ENCODE measurements at places on chromosomes 7 and 10. TPM values are rescaled to one million over a fixed set of nuclear protein-coding genes. Genes with fewer than 3 reads are reported as not detected.

DNA sequence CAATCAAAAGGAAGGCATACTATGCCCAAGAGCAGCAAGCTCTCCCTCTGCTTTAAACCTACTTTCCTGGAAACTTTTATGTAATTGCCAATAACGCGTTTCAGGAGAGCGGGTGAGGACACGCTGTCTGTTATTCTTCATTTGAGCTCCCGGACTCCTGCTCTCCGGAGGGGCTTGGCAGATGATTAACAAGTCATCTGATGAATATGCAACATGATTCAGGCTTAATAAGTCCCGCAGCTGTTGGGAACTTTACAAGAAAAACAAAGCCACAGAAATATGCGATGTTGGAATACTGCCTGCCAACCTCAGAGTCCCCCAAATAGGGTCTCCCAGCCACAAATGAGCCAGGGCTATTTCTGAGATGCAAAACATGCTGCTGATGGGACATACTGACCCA, 348.0 kb downstream of the GPAM start:
- H3K4me1 ChIP-seq: no peaks in the 10 kb centered on the region
- no peak overlapping the region for H3K27ac ChIP-seq
- DNase-seq: no peak
- no peaks in the 10 kb centered on the region for H3K27me3 ChIP-seq

The ARHGEF5 gene
- 67.1 TPM for total RNA-seq

The WDR86 gene
- total RNA-seq: not detected

DNA sequence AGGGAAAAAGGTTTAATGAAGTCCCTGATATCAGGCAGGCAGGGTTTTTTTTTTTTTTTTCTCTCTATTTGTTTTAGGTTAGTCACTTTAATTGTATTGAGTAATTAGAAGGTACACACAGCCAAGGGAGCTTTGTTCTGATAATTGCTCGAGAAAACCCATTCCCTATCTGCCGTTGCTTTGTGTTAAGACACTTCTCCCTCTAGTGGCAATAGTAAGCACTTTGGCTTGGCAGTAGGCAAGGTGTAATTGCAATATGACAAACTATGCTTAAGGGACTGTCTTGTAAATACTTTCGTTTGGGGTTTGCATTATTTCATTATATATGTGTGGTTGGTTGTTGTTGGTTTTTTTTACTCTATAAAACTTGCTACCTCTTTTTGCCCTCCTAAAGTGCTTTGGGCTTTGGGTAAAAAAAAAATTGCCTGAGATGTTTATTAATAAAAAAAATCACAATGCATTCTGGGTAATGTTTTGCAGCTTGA, 113.4 kb downstream of the BTRC start:
- no peaks in the 10 kb centered on the region for H3K4me1 ChIP-seq
- H3K4me3 ChIP-seq: no peak overlapping the region
- H3K36me3 ChIP-seq: no peaks in the 10 kb centered on the region
- no peak overlapping the region for H3K27ac ChIP-seq

The SMO gene
- 3.6 TPM for total RNA-seq

DNA sequence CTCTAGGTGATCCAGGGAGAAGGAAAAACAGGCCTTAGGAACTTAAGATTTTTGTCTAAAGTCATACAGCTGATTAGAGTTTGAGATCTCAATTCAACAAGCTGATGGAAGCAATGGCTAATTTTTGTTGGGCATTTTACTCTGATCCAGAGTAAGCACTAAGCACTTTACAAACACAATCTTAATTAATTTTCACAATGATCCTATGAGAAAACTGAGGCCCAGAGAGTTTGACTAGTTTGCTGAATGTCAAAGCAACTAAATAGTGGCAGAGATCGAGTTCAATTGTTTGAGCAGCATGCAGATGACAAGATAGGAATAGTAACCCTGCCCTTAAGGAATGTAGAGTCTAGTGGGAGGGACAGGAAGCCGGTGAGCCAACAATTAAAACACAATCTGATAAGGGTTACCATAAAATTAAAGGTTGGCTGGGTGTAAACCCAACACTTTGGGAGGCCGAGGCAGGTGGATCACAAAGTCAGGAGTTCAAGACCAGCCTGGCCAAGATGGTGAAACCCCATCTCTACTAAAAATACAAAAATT, 13.5 kb upstream of the RPEL1 start:
- H3K27ac ChIP-seq: peak overlapping the region; percentile 29
- no peak for DNase-seq
- H3K27me3 ChIP-seq: no peaks in the 10 kb centered on the region
- H3K4me3 ChIP-seq: no peak overlapping the region

DNA sequence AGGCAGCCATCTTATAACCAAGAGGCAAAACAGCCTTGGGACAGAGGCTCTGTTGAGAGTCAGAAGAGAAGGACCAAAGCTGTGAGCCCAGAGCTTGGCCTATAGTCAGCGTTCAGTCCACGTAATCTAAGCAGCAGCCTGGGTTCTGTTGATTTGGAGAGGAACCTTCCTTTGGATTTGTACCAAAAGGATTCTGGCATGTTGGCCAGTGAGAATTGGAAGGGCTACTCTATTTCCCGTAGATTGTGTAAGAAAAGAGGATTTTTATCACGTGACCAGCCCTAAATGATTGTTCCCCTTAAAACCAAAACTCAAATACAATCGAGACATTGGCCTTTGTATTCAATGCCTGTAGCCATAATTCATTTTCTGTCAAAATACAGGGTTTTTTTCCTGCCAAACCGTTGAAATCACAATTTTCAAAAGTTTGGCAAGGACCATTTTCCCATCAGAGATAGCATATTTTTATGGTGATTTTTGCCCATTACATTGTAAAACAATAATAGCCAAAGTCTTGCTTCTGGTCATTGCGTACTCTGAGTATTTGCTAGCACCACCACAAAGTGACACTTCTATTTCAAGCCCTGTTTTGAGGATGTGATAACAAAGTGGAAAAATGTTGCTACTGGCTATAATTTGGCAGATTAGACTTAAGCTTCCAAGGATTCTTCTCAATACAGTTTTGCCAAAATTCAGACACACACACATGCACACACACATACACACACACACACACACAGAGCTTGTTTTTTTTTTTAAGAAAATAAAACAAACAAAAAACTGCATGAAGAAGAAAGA, 23.1 kb upstream of the BMPER start:
- no peaks in the 10 kb centered on the region for H3K36me3 ChIP-seq
- peak; percentile 26 for DNase-seq
- H3K4me1 ChIP-seq: no peaks in the 10 kb centered on the region
- no peaks in the 10 kb centered on the region for H3K27me3 ChIP-seq
- no peak overlapping the region for H3K27ac ChIP-seq

The PDK4 gene
- total RNA-seq: 27.6 TPM

DNA sequence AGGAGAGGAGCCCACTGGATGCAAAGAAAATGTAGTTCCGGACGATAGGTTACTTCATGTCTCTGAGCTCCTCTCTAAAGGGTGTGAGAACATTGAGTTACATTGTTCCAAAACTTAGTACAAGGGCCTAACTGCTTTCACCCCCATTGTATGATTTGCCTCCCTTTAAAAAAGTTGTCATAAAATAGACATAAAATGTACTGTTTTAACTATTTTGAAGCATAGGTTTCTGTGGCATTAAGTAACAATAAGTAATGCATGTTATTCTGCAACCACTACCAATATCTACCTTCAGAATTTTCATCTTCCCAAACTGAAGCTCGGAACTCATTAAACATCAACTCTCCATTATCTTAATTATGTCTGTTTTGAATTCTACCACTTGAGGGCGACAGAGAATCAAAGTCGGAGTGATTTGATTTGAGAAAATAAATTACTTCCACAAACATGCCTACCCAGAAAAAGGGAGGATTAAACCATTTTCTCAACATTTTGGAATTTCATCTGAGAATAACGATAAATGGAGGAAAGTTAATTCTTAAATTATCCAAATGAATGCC, 2.7 kb downstream of the IGFBP1 start:
- H3K4me1 ChIP-seq: peaks cover 3% of the 10 kb centered on the region
- DNase-seq: no peak
- no peaks in the 10 kb centered on the region for H3K36me3 ChIP-seq
- H3K4me3 ChIP-seq: no peak overlapping the region
- peaks cover 23% of the 10 kb centered on the region for H3K27me3 ChIP-seq
- no peak overlapping the region for H3K27ac ChIP-seq

The OR9A2 gene
- total RNA-seq: not detected

GRCh38 chr7:151390598-151391357, 19.1 kb downstream of the WDR86 start:
- no peak for DNase-seq
- H3K36me3 ChIP-seq: no peaks in the 10 kb centered on the region
- H3K4me3 ChIP-seq: no peak overlapping the region

- H3K27ac ChIP-seq: peak overlapping the region; percentile 11
- H3K4me3 ChIP-seq: no peak overlapping the region
- no peaks in the 10 kb centered on the region for H3K27me3 ChIP-seq
Observed at GRCh38 chr7:41887416-41887815, 184.5 kb upstream of the INHBA start.

- no peaks in the 10 kb centered on the region for H3K4me1 ChIP-seq
- no peak for DNase-seq
Observed at GRCh38 chr10:106267591-106267990, 896.9 kb downstream of the SORCS1 start.

- no peak overlapping the region for H3K27ac ChIP-seq
- peaks cover 6% of the 10 kb centered on the region for H3K27me3 ChIP-seq
- peaks cover 9% of the 10 kb centered on the region for H3K4me1 ChIP-seq
- no peaks in the 10 kb centered on the region for H3K36me3 ChIP-seq
Observed at GRCh38 chr7:128737867-128738385, 1.2 kb upstream of the CALU start.

DNA sequence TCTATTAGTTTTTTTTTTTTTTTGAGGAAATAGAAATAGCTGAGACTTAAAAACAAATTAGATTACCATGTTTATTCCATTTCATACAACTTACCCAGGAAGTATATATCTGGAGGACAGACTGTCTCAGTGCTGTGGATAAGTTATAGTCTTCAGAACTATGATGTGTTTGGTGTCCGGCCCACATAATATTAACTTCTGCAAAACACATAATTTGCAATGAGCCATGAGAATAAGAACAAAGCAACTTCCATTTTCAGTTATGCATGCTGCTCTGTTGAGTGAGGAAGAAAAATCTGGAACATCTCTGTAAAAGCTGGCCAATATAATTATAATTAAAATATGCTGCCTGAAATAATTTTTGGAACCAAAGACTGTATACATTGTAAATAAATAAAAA, 130.9 kb downstream of the AGMO start:
- no peak overlapping the region for H3K4me3 ChIP-seq
- no peaks in the 10 kb centered on the region for H3K4me1 ChIP-seq
- no peaks in the 10 kb centered on the region for H3K27me3 ChIP-seq
- H3K27ac ChIP-seq: no peak overlapping the region
- no peaks in the 10 kb centered on the region for H3K36me3 ChIP-seq
- DNase-seq: no peak

The CHCHD1 gene
- total RNA-seq: 33.7 TPM

DNA sequence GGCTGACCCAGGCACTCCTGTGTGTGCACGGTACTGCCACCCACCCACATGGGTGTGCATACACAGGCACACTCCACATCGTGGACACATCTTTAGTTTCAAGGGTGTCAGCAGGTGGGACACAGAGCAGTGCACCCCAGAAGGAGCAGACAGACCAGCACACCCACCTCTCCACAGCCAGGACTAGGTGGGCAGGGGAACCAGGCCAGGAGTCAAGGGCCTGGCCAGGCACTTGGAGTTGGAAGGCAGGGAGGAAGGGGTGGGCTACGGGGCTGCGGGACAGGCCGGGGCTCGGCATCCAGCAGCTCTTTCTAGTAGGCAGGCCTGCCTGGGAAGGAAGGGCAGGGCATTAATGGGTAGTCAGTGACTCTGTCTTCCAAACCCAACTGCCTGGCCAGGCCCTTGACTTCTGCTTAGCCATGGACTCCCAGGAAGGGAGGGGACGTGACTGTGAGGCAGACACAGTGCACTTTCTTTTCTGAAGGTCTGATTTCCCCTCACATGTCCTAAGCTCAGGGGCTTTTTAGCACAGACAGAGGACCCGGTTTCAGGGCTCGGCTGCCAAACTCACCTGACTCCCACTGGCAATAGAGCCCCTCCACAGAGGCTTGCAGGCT, 14.6 kb downstream of the RASGEF1A start:
- H3K4me3 ChIP-seq: no peak overlapping the region
- DNase-seq: peak; percentile 6
- H3K27me3 ChIP-seq: no peaks in the 10 kb centered on the region
- no peak overlapping the region for H3K27ac ChIP-seq

The CCDC3 gene
- total RNA-seq: 2.1 TPM

GRCh38 chr7:112056409-112056808, 149.8 kb downstream of the DOCK4 start:
- no peak overlapping the region for H3K27ac ChIP-seq
- no peaks in the 10 kb centered on the region for H3K4me1 ChIP-seq
- H3K36me3 ChIP-seq: no peaks in the 10 kb centered on the region
- DNase-seq: no peak

GRCh38 chr10:132632091-132632561, 94.5 kb downstream of the INPP5A start:
- no peaks in the 10 kb centered on the region for H3K36me3 ChIP-seq
- no peak overlapping the region for H3K4me3 ChIP-seq
- peak overlapping the region; percentile 29 for H3K27ac ChIP-seq
- no peak for DNase-seq
- peaks cover 10% of the 10 kb centered on the region for H3K4me1 ChIP-seq
- no peaks in the 10 kb centered on the region for H3K27me3 ChIP-seq

GRCh38 chr7:28656529-28656928, 244.2 kb downstream of the CREB5 start:
- H3K4me3 ChIP-seq: no peak overlapping the region
- no peak overlapping the region for H3K27ac ChIP-seq
- DNase-seq: no peak
- no peaks in the 10 kb centered on the region for H3K4me1 ChIP-seq
- no peaks in the 10 kb centered on the region for H3K27me3 ChIP-seq
- H3K36me3 ChIP-seq: no peaks in the 10 kb centered on the region

The PSAP gene
- 363 TPM for total RNA-seq

GRCh38 chr10:84537447-84537931, 209.1 kb downstream of the CCSER2 start:
- peaks cover 6% of the 10 kb centered on the region for H3K27me3 ChIP-seq
- no peaks in the 10 kb centered on the region for H3K36me3 ChIP-seq
- H3K4me3 ChIP-seq: no peak overlapping the region
- H3K27ac ChIP-seq: no peak overlapping the region
- peak; percentile 45 for DNase-seq

- no peak for DNase-seq
- no peak overlapping the region for H3K4me3 ChIP-seq
- peaks cover 9% of the 10 kb centered on the region for H3K4me1 ChIP-seq
- H3K27ac ChIP-seq: no peak overlapping the region
- H3K36me3 ChIP-seq: no peaks in the 10 kb centered on the region
- no peaks in the 10 kb centered on the region for H3K27me3 ChIP-seq
Observed at GRCh38 chr10:110392121-110392520, 87.4 kb upstream of the SMNDC1 start.
